ENCODE measurements at places on chromosomes 6 and 20.

- DNase-seq, result no peak
These were observed 72.4 kb upstream of the SIRPA start for GRCh38 chr20:1822564-1823449.

DNA sequence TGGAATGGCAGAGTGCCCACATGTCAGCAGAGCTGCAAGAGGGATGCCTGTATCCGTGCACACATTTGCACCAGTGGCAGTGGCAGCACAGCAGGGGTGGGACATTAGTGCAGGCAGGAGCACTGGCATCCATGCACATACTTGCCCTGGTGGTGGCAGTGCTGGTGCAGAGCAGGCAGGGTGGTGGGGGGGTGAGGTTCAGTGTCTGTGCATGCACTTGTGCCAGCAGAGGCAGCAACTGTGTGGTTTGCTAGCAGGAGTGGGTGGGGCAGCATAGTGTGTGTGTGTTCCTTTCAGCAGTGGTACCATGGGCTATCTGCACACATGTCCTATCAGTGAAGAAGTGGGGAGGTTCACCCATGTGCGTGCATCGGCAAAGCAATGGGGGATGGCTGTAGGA is 151.6 kb downstream of the EPM2A start:
- DNase-seq, result no peak

DNA sequence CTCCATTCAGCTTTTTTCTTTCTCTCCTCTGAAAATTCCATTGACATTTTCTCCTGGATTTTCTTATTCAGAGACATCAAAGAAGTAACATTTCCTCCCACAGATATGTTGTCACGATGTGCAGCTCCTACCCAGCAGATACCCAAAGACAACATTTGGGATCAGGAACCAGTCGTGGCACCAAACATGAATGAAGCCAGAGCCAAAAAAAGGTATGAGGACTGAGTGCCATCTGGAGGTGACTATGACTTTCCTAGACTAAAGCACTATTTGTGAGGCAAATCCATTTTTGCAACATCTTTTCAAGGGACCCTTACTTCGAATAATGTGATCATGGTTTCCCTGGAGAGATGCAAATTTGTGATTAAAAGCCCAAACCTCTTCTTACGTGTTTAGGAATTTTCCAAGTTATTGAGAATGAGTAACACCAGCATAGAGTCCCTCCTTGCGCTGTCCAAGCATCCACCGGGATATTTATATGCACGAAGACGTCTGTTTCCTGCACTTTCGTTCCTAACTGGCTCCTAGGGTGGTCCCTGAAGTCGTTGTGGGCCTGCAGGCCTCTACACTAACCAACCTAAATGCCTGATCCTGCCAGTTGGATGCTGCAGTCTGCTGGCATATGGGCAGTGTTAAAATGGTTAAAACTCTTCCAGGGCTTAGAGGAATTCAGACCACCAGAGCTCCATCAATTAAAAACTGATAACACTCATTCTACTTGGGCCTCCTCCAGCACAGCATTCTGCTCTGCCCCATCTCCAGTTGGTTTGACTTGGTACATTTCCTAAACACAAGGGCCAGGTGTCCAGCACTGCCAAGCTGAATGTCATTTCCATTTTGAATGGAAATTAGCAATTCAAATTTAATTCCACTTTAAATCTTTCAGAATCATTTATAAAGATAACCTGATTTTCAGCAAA is 256.6 kb downstream of the C6orf118 start:
- no peak for DNase-seq

- no peak for DNase-seq
These were observed 67.6 kb upstream of the RIN2 start for GRCh38 chr20:19690462-19690861.

DNA sequence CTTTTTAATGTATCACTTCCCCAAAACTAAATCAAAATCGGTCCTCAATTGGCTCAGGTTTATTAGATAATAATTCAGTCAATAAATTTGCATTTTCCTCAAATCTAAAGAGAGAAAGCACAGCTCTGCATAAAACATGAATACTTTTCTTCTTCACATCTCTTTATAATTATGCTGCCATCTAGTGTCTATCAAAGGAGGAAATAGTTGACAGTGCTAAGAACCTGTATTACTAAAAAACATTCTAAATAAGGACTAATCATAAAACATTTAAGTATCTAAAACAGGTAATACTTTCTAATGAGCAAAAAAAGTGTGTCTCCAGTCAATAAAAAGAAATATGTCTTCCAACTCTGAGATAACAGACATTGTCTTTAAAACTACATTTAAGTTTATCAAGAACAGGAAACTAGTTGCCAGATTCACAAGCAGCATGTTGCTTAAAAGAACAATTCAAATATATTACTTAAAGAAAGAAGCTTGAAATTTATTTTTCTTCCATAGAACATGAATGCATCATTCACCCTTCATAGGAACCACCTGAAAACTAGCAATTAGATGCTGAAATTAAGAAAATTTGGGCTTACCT is 56.5 kb upstream of the DST start:
- DNase-seq, result no peak

GRCh38 chr6:149888659-149889058 is 9.3 kb downstream of the RAET1E start:
- DNase-seq, result no peak

DNA sequence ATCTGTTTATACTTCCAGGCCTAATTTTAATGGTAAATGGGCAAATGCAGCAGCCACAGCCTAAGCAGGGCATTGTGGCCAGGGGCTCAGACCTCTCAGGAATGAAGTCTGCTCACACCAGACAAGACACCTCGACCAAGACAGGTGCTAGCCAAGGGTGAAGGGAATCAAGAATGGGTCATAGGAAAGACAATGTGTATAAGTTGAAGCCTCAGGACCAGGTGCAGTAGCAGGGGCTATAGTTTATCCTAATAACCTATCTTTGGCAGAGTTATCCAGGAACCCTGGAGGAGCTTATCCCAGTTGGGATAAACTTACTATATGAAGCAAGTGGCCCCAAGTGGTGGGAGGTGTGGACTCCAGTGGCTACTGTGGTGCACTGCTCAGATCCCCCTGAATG is 165.0 kb upstream of the TAB2 start:
- no peak for DNase-seq

DNA sequence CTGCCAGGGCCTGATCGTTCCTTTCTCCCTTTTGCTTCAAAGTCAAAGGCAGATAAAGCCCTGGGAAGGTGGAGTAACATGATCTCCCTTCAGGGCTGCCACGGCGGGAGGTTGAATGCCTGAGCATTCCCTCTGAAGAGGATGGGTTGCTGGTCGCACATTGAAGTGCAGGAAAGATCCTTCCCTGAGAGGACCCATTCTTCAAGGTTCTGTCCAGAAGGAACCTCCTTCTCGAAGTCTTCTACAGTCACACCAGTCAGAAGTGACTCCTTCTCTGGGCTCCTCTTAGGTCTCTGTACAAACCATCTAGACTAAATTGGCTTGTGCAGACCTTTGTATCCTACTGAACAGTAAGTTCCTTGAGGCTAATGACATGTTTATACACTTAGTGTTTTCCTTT is 192.6 kb upstream of the VGLL2 start:
- DNase-seq, result no peak

Data from stimulated activated CD8-positive, alpha-beta memory T cell treated with anti-CD3 and anti-CD28 coated beads, Interleukin-2, amount 100 ng/mL, for 1 hour (primary cell).